Activated CD8-positive, alpha-beta T cell treated with anti-CD3 and anti-CD28 coated beads, Interleukin-2, amount 10 ng/mL, durations not matched to agents 7 days and 5 days (primary cell): ENCODE measurements at places on chromosomes 2 and 18. TPM values are rescaled to one million over a fixed set of nuclear protein-coding genes. Genes with fewer than 3 reads are reported as not detected.

DNA sequence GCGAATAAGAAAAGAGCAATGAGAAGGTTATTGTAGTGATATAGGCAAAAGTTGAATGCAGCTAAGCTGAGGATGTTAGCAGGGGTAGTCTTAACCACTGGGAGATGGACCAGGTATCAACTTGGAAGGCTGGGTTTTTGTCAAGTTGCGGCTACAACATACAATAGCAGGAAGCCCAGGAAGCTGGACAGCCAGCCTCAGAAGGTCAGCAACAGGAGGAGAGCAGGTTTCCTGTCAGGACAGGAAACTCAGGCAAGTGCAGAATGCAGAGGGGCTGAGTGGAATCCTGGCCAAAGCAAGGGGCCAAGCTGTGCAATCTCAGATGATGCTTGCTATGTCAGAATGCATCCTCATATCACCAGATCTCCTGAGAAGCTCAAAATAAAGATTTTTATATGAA is 530.0 kb upstream of the ID2 start:
- no peak overlapping the region for H3K4me3 ChIP-seq
- peaks cover 37% of the 10 kb centered on the region for H3K4me1 ChIP-seq
- no peaks in the 10 kb centered on the region for H3K27me3 ChIP-seq

DNA sequence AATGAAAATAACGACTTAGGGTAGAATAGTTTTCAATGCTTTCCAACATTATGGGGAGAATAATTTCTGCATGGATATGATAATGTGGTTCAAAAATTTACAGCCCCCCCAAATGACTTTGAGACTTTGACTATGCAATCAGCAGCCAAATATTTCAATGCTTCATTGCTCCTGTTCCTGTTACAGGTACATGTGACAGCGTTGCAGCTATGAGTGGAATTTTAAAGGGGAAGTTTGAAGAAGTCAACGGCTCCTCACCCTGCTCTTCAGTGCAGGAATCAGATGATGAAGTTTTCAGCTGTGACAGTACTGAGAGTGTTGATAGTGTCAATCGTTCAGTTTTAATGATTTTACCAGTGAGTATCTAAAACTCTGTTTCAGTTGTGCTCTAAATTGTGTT is 25.1 kb downstream of the CSRNP3 start:
- H3K4me3 ChIP-seq: no peak overlapping the region
- H3K4me1 ChIP-seq: no peaks in the 10 kb centered on the region
- DNase-seq: no peak
- no peak overlapping the region for H3K27ac ChIP-seq

DNA sequence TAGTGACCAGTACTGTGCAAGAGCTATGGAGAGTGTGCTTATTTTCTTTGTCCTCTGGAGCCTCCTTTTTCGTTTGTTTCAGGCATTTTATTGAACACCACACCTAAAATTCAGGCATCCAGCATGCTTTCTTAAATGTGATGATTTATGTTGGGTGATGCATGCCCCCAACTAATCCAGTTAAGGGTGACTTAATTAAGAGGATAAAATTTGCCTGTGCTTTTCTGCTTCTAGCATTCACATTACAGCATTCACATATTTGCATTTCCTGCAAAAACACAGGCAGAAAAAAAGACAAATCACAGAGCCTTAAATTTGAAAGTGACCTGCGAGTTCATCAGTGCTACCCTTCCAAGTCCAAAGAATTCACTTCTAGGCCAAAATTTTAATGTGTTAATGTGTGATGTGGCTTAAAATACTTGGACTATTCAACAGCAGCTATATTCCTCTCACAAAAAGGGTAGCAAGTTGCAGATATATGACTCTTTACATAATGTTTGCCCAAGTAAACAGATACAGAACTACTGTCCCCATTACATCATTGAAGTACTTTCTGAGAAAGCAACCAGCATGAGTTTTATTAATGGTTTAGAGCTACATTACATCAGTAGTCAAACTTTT is 286.5 kb downstream of the THSD7B start:
- H3K4me3 ChIP-seq: no peak overlapping the region
- H3K36me3 ChIP-seq: no peaks in the 10 kb centered on the region
- no peaks in the 10 kb centered on the region for H3K4me1 ChIP-seq
- no peak overlapping the region for H3K27ac ChIP-seq

DNA sequence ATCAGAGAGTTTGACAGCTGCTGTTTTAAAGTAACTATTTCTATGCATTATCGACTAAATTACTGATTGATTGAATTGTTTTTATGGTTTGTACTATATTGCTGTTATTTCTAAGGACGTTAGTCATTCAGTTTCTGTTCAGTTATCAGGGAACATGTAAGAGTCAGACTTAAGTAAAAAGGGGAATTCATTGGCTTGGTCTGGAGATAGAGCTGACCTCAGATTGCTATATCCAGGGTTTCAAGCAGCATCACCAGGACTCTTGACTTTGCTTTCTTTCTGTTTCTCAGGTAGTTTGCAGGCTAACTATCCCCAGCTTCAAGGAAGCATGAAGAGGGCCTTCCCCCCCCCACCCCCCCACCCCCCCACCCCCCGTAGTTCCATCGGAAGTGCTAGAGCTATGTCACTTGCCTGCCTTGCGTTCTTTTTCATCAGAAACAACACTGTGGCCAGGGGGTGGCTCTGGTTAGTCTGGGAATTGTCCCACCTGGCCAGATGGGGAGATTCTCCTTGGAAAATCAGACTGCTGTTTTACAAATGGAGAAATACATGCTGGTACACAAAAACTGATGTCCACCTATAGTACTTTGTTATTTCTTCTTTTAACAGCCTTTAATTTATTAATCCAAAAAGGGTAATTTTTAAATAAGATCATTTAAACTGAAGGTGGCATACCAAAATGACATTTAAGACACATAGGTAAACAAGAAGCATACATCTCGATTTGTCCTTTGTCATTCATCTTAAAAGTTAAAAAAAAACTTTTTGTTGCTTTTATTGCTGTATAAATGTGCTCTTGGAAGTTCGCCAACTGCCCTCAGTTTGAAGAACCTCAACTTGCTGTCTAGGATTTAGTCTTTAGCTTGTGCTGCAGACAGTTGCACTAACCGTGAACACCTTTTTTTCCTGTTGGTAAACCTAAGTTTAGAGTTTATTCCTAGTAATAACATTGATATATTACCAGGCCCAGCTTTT is 9.4 kb downstream of the SMAD4 start:
- peaks cover 22% of the 10 kb centered on the region for H3K36me3 ChIP-seq
- no peaks in the 10 kb centered on the region for H3K27me3 ChIP-seq

GRCh38 chr18:63299837-63300745 is 19.5 kb downstream of the BCL2 start:
- H3K27me3 ChIP-seq: no peaks in the 10 kb centered on the region
- H3K4me1 ChIP-seq: peaks cover 89% of the 10 kb centered on the region
- peak overlapping the region; percentile 62 for H3K4me3 ChIP-seq
- H3K36me3 ChIP-seq: peaks cover 90% of the 10 kb centered on the region
- peak; percentile 70 for DNase-seq

DNA sequence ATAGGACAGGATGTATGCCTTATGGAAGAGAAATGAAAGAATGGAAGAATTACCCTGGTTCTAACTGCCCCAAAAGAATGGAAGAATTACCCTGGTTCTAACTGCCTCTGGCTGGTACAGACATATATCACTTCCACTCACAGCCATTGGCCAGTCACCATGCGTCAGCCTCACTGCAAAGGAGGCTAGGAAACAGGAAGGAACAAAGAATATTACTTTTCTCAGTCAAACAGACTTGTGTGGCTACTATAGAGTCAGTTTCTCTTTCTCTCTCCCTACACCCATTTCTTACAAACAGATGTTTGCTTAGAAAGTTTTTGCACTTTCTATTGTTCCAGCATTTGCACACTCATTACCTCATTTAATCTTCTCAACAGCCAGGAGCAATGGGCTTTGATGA is 1111.1 kb upstream of the KLHL29 start:
- no peak overlapping the region for H3K27ac ChIP-seq
- no peak overlapping the region for H3K4me3 ChIP-seq
- H3K4me1 ChIP-seq: no peaks in the 10 kb centered on the region
- H3K27me3 ChIP-seq: no peaks in the 10 kb centered on the region
- H3K36me3 ChIP-seq: no peaks in the 10 kb centered on the region
- no peak for DNase-seq

- no peak for DNase-seq
- no peaks in the 10 kb centered on the region for H3K36me3 ChIP-seq
These were observed 128.5 kb downstream of the ARL6IP6 start for GRCh38 chr2:152846697-152847470.

GRCh38 chr2:37713258-37713700 is 41.8 kb upstream of the CDC42EP3 start:
- no peak overlapping the region for H3K4me3 ChIP-seq
- peaks cover 42% of the 10 kb centered on the region for H3K4me1 ChIP-seq
- DNase-seq: no peak
- H3K27me3 ChIP-seq: no peaks in the 10 kb centered on the region
- H3K27ac ChIP-seq: peak overlapping the region; percentile 78

DNA sequence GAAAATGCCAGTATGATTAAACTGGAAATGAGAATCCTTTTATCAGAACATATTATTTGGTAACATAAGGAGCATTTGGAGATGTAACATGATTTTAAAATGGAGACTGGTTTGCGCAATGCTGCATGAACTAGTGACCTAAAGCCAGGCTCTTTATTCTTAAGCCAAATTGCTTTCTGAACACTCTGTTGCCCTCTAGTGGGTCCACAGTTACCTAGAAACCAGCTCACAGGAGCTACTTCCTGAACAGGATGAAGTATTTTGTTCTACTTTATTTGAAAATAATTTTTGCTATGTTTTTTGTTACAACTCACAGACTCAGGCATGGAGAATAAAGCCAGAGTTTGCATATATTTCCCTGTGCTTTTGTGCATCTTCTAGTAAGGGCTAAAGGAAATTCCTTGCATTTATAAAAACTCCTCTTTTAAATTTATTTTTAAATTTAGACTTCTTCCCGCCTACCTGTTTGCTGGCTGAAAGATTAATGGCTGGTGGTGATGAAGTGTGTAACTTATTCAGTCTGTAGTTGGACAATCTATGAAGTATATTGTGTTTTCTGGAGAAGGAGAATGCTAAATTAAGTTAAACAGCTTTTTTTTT is 146.7 kb downstream of the PARD3B start:
- no peaks in the 10 kb centered on the region for H3K36me3 ChIP-seq
- H3K27ac ChIP-seq: no peak overlapping the region
- peaks cover 2% of the 10 kb centered on the region for H3K27me3 ChIP-seq

DNA sequence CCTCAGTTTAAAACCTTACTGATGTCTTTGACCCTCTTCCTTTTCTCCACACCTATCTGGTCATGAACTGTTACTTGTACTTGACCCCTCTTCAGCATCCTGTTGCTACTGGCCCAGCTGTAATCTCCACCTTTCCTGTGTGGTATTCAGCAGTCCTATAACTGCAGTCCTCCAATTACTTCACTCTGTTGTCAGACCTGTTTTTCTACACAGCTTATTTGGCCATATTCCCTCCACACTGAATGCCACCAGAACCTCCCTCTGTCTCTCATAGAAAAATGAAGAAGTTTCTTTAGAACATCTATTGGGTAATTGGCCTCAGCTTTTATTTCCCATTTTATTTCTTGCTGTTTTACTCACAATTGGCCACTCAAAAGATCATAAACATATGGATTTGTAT is 155.4 kb downstream of the ASXL3 start:
- H3K27me3 ChIP-seq: no peaks in the 10 kb centered on the region
- H3K27ac ChIP-seq: no peak overlapping the region
- H3K4me1 ChIP-seq: no peaks in the 10 kb centered on the region
- no peaks in the 10 kb centered on the region for H3K36me3 ChIP-seq

DNA sequence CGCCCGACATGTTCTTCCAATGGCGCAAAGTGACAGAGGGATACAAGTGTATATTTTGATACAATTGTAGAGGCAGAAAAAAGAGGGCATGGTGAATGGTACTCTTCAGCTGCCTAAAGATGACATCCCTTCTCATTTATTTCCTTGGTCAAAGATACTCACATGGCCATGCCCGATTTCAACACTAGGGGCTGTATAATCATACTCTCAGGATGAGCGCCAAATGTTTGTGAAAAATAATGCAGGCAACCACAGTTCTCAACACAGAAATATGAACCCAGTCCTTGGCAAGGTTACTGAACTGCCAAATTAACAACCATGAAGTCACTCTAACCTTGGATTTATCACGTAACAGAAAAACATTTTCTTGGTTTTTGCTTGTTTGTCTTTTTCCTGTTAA is 204.4 kb downstream of the CCDC102B start:
- no peaks in the 10 kb centered on the region for H3K27me3 ChIP-seq
- H3K4me1 ChIP-seq: no peaks in the 10 kb centered on the region
- no peak overlapping the region for H3K4me3 ChIP-seq
- H3K36me3 ChIP-seq: no peaks in the 10 kb centered on the region
- no peak for DNase-seq

DNA sequence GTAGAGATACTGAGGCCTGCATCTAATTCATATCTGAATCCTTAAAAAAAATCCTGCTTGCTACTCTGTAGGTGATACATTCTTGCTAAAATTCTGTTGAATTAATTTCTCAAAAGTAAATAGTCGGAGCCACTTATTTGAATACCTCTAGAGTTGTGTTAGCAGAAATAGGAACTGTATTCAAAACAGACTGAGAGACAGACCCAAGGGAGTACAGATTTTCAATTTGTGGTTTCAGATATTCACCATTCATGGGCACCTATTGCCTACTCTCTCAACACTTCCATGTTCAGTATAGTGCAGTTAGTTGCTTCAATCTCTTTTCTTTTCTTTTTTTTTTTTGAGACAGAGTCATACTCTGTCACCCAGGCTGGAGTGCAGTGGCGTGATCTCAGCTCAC is 46.6 kb upstream of the CTLA4 start:
- no peak overlapping the region for H3K4me3 ChIP-seq
- H3K27me3 ChIP-seq: peaks cover 7% of the 10 kb centered on the region
- no peaks in the 10 kb centered on the region for H3K36me3 ChIP-seq
- no peaks in the 10 kb centered on the region for H3K4me1 ChIP-seq
- no peak overlapping the region for H3K27ac ChIP-seq
- DNase-seq: no peak

DNA sequence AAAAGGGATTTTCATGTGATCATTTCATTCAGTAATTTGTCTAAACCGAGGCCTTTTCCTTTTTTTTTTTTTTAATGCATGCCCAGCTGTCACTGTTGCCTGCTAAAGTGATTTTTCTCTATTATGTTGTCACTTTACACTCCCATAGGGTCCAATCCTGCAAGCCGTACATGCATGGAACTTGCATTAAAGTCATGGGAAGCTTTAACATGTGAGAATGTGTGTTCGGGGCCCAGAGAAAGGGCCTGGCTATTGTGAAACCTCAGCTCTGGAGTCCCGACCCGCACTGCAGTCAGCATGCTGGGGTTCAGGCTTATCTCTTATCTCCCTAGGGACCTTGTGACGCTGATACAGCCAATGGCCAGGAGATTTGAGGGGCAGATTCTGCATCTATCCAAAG is 474.6 kb downstream of the SLC4A3 start:
- no peak overlapping the region for H3K27ac ChIP-seq
- H3K4me1 ChIP-seq: no peaks in the 10 kb centered on the region
- H3K27me3 ChIP-seq: no peaks in the 10 kb centered on the region
- H3K4me3 ChIP-seq: no peak overlapping the region
- no peaks in the 10 kb centered on the region for H3K36me3 ChIP-seq
- DNase-seq: no peak

The B3GNT7 gene
- 0.26 TPM for total RNA-seq

The CD8A gene
- 667 TPM for total RNA-seq

The KCTD1 gene
- 3.0 TPM for total RNA-seq

The TNFAIP6 gene
- total RNA-seq: not detected

The DQX1 gene
- 0.18 TPM for total RNA-seq

The SLC38A11 gene
- not detected for total RNA-seq

The HOXD9 gene
- not detected for total RNA-seq

The DNAH7 gene
- total RNA-seq: not detected

The GALNT14 gene
- total RNA-seq: not detected
